ENCODE measurements at places on chromosomes 5 and 9.

- no peak for DNase-seq
Observed at GRCh38 chr5:175840050-175840841, 31.1 kb upstream of the CPLX2 start.

GRCh38 chr9:79432485-79432884 is 139.3 kb upstream of the TLE4 start:
- DNase-seq = no peak

DNA sequence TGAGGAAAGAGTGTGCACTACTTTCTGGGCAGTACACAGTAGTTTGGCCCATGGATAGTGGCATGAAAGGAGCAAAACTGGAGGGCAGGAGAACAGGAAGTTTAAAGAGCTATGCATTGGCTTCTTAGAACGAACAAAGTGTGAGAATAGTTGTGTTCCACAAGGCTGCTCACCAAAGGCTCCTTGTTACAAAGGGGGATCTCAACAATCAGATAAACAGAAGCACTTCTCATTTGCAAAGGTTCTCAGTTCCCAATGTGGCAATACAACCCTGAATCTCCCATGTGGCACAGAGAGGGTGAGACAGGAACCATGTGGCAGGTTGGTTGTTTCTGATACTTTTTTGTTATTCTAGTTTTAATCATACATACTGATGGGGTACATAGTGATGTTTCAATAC is 158.4 kb downstream of the CARTPT start:
- no peak for DNase-seq

DNA sequence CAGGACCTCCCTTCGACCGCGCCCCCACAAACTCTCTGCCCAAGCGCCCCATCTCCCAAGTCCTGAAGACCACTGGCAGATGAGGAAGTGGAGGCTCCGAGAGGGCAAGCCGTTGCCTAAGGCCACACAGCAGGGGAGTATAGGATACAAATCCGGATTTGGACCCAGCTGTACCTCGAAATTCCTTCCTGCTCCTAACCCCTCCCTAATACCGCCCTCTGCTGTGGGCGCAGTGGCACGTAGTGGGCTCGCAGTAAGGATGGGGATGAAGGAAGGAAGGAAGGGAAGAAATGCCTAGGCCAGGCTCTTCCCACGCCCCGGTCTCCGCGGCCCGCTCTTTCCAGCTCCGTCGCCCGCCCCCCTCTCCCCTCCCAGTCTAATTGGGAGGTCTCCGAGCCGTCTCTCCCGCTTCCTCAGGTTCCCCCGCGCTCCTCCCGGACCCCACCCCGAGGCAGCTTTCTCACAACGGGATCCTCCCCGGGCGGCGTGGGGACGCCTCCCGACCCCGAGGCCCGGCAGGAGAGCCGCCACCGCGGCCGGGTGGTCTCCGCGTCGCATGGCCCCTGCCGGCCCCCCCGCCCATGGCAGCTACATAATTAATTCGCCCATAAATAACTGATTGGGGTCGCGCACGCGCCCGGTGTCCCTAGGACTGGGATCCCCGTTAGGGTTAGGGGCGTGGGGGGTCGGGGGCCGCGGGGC is 138.9 kb downstream of the C9orf50 start:
- no peak for DNase-seq

DNA sequence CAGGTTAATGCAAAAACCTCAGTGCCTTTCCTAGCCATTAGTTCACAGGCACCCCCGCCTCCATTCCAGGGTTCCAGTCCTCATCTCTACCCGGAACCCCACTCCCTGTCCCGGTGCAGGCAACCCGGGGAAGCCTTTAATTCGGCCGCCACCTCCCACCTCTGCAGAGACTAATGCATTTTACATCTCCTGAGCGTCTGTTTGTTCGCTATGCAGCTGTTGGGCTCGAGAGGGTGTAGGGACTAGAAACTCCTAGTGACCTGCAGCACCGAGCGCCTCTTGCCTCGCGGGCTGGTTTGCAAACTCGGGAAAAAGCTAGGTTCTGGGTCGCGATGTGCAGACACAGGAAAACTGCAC is 3.6 kb downstream of the GDNF start:
- DNase-seq = no peak

GRCh38 chr5:178580271-178580955 is 9.8 kb downstream of the COL23A1 start:
- no peak for DNase-seq

- no peak for DNase-seq
Observed at GRCh38 chr9:134346151-134346550, 19.9 kb downstream of the RXRA start.

GRCh38 chr9:103798620-103799019 is 295.5 kb upstream of the SMC2 start:
- no peak for DNase-seq

- DNase-seq = no peak
Observed at GRCh38 chr5:107325866-107326265, 344.9 kb downstream of the EFNA5 start.
